Left cardiac atrium (tissue), 4 donors: ENCODE measurements at places on chromosomes 2 and 18. TPM values are rescaled to one million over a fixed set of nuclear protein-coding genes. Genes with fewer than 3 reads are reported as not detected.

Gene BOLL
- not detected for total RNA-seq

Gene SH3RF3
- 9.4 TPM for total RNA-seq

DNA sequence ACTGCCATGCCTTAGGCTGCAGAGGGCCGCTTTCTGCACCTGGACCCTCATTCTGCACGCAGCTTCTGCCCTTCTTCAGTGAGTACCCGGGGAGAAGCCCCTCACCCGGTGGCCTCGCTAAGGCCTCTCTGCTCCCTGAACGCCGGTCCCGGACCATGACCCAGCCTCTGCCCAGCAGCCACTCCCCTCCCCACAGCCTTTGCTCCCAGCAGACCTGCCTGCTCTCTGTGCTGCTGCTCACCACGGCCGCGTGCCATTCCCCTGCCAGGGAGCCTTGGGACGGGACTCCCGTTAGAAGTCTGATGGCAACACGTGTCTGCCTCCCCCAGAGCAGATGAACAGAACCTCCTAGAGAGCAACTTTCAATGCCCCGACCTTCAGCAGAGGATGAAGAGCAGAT is 282.8 kb downstream of the NDUFA10 start:
- no peak for DNase-seq

- no peak for DNase-seq
Observed at GRCh38 chr18:9631814-9632496, 17.6 kb upstream of the PPP4R1 start.

DNA sequence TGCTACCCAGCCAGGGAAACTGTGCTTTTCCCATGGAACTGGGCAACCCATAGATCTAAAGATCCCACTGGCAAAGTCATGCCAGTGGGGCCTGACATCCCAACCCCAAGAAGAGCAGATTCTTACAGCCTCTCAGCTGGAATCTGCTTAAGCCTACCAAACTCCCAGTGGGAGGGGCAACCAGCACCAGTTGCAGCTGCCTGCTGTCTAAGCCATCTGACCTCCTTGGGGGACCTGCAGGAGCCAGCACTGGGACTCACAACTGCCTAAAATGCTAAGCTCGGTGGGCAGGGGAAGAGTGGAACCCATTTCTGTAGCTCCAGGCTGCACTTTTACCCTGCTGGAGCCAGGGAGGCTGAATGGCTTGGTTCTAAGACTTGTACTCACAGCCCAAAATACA is 770.7 kb upstream of the SLC8A1 start:
- no peak for DNase-seq

- DNase-seq: no peak
Observed at GRCh38 chr2:67277450-67277849, 119.7 kb upstream of the ETAA1 start.

DNA sequence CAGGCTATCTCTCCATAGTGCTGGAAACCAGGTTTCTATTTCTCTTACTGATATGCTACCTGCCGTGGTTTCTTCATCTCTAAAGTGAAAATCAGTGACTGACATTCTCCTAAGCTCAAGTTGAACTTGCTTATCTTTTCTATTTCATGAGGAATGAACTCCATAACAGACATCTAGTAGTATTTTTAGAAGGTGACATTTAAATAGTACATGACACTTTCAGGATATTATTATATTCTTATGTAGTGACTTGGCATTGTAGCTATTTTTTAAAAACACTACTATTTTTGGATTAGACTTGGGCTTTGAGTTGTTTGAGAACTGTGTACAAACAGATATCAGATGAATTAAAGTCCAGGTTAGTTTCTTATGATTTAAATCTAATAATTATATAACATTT is 1381.8 kb downstream of the DSC3 start:
- DNase-seq: no peak

GRCh38 chr2:128153786-128154185 is 62.8 kb downstream of the UGGT1 start:
- no peak for DNase-seq

DNA sequence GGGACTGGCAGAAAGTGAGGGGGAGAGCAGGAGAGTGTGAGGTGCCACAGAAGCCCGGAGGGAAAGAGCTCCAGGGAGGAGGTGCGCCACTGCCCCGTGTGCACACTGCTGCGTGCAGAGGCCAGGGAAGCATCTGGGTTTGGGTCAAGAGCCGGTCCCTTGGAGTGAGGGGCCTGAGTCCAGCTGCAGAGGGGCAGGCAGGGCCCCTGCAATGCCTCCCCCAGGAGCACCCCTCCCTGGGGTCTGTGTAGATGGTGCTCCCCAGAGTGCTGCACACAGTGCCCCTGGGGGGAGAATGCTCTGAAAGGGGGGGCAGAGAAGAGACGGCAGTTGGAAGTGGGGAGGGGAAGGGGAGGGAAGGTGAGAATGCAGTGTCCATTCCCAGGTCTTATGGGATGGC is 3.7 kb upstream of the LIMS2 start:
- DNase-seq: no peak

DNA sequence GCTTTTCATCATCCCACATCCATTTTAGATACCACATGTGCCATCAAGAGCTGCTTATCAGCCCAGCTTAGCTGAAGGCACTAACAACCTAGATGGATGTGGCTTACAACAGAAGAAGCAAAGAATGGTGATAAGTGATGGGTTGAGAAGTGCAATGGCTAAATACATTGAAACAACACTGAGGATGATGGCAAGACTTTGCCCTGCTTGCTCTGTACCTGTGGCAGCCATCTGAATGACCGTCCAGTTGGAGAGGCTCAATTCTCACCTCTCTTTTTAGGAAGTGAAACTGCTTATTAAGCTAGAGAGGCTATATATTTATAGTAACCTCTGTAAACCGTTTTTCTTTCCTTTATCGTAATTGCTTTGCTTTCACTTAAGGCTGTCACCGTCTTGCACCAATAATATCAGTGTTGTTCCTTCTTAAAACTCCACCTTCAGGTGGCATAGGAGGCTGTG is 5.7 kb downstream of the GPATCH11 start:
- no peak for DNase-seq

- DNase-seq: no peak
Observed at GRCh38 chr2:38260469-38260868, 116.6 kb downstream of the ATL2 start.

- no peak for DNase-seq
Observed at GRCh38 chr2:3476985-3477327, 42.4 kb downstream of the ADI1 start.

- DNase-seq: no peak
Observed at GRCh38 chr18:67402543-67402942, 114.0 kb downstream of the DSEL start.

- no peak for DNase-seq
Observed at GRCh38 chr18:70047931-70048603, 100.4 kb upstream of the CD226 start.
